ENCODE measurements at places on chromosomes 12 and 14.

GRCh38 chr12:5965950-5966383 is 20.9 kb upstream of the ANO2 start:
- DNase-seq, result peak; percentile 53

- DNase-seq, result peak; percentile 75
These were observed at the start of gene MSRB3 for GRCh38 chr12:65278576-65279368. Gene MSRB3 (plus strand): TSS chr12:65278683. CDS start chr12:65308580, 29,897 bp downstream.

DNA sequence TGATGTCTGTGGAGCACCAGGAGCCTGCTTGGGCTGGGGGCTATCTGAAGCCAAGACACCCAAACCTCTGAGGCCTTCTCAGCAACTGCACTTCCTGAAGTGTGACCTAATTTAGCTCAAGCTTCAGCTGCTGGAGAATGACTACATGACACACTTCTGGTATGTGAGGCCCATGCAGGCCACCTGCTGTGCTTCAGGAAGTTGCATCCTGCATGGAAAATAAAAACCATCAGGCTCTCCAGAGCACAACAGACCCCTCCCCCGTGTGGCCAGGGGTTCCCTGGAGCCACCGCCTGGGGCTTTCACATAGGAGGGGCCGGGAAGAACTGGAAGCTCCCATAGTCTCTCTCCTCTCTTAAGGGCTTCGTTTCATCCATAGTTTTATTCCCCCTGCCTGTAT is 217.7 kb downstream of the SLC15A4 start:
- no peak for DNase-seq

- no peak for DNase-seq
These were observed 50.7 kb upstream of the KCNC2 start for GRCh38 chr12:75260316-75260715.

DNA sequence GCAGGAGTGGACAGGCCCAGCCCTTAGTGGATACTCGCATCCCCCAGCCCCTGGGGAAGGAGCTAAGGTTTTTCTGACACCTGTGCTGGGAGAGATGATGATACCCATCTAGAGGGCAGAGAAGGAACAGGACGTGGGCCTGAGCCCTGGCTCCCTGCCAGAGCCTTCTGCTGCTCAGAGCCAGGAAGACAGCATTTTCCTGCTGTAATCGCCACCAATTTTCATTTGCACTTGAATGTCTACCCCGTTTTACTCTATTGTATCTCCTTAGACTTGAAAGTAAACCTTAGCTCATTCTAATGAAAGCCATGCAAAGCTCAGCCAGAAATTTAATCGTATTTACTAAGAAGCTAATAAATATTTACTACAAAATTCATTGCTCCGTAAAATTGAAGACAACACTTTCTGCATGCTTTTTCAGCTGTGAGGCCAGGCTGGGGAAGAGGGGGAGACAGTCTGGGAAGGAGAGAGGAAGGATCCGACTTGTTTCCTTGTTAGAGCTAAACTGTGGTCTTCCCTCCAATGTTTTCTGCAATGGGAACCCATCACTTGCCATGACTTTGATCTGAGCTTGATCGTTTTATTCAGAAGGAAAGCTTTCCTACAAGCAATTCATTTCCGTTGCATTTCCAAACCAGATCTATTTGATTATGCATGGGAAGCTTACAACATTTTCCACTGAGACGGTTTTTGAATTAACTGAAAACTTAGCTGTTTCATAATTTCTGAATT is 17.6 kb upstream of the TRAF3 start:
- no peak for DNase-seq

DNA sequence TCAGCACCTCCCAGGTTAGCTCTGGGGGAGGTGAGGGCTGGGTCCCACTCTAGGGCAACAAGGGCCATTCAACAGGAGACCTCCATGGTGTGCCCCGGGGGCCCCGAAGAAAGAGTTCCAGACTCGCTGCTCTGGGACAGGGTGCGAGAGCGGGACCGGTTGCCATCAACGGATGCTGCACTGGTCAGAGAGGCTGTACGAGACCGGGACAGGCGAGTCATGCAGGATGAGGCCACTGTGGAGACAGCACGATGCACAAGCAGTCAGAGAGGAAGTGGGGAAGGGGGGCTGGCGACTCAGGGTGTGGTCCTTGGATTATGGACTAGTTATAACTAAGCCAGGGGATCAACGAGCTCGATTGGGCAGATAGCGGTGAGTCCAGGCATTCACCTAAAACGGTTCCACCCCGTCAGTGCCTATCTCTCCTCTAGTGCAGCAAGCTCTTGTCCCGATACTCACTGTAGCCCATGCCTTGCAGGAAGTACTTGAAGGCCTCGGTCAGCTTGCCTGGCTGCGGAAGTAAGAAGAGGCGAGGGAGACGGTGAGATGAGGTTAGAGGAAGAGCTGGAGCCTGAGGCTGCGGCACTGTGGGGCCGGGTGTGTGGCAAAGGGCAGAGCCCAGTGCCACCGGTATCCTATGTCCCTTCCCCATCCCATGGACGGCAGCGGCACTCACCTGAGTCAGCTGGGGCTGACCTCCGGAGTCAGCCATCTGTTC is 7.2 kb downstream of the NDRG2 start:
- no peak for DNase-seq

- no peak for DNase-seq
These were observed 107.0 kb upstream of the PRICKLE1 start for GRCh38 chr12:42696406-42697149.

DNA sequence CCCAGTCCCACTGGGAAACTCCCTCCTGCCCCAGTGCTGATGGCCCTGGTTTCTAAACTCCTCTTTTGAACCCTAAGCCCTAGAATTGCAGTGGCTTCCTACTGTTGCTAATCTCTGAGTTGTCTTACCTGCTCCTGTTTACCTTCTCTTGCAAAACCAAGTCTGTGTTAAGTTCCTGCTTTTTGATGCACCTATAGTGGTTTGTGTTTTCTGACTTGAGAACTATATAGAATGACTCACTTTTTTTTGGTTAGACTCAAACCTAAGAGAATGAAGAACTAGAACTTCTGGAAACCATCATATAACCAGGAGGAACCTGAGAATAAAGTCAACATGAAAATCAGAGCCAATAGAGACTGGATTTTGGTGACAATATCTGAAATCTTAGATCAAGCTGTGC is 5.5 kb upstream of the GAS2L3 start:
- DNase-seq, result no peak

- no peak for DNase-seq
These were observed 172.4 kb upstream of the PWP1 start for GRCh38 chr12:107513184-107513583.

DNA sequence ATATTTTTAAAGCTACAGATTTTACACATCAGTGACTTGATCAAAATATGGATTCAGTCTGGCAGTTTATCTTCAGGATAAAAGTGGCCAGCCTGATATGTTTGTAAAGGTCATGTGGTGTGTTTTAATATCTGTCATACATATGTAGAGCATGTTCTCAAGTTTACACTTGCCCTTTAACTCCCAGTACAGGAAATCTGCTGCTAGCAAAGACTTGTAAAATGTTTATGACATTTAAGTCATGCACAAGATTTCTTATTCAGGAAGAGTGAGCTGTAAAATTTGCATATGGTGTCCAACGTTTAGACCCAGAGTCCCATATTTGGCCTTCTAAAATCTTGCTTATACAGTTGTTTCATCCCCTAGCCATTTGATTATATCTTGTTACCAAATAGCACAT is 197.5 kb upstream of the FLRT2 start:
- DNase-seq, result no peak

GRCh38 chr12:111184161-111184560 is 184.7 kb downstream of the PHETA1 start:
- no peak for DNase-seq

DNA sequence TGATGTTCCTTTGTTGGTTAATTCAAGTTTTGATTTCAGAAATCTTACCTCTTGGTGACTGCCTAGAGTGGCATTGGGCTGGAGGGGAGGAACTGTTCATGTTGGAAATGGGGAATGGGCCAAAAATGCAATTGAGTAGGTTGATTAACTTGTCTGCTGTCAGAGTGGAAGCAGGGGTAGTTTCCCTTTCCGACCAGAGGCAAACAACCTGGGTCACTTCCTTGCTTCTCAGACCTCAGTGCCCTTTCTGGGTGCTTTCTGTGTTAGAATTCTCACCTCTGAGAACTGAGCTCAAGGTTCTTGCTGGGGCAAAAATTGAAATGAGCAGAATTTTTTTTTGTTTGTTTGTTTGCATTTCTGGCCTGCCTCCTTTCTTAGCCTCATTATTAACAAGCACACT is 2.3 kb upstream of the M6PR start:
- DNase-seq, result no peak

GRCh38 chr12:124704619-124705018 is 137.2 kb upstream of the NCOR2 start:
- no peak for DNase-seq

GRCh38 chr12:65742018-65743010 is 82.0 kb upstream of the HMGA2 start:
- DNase-seq, result peak; percentile 42

Measured in H54 (cell line).